ENCODE measurements at places on chromosomes 4 and X.

- DNase-seq, result no peak
Measured at GRCh38 chrX:31233941-31234496, 162.2 kb upstream of the FTHL17 start.

GRCh38 chr4:118190903-118191302 is 156.6 kb downstream of the NDST3 start:
- no peak for DNase-seq

DNA sequence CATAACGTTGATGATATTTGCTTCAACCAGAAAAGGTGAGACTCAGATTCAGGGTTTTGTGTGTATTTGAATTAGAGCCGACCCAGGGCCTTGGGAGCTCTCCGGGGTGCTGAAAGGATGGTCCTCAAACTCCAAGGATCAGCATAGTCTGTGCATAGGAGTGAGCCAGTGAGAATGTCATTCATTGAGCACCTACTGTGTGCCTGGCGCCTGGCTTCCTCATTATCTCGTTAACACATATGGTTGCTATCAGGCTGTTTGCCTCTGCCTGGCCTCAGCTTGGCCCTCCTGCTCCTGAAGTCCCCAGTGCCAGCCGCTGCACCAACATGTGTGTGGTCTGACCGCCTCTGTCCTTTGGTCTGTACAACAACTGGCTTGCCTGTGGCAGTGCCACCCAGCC is 25.1 kb upstream of the JAKMIP1 start:
- peak; percentile 19 for DNase-seq

- peak; percentile 14 for DNase-seq
Measured at GRCh38 chr4:54941994-54942552, 183.3 kb downstream of the KDR start.
